Renal cortex interstitium (tissue), 15 donors: ENCODE measurements at places on chromosomes 5 and 9.

DNA sequence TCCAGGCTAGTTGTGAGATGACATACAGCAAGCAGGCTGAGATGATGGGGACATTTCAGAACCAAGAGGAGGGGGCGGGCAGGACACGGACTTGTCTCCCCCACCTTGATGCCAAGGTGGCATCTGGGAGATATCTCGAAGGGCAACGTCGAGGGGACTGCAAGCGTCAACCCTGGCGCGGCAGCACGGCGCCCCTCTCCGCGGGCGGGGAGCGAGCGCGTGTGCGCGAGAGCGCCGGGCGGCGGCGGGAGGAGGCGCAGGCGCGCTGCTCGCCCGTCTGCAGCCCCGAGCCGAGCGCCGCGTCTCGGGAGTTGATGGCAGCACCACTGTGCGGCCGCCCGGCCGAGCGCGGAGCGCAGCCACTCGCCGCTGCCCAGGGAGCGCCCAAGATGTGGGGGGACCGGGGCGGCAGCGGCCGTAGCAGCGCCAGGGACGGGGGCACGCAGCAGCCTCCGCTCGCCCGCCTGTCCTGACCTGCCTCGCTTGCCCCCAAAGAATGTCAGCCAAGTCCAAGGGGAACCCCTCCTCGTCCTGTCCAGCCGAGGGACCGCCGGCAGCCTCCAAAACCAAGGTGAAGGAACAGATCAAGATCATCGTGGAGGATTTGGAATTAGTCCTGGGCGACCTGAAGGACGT is at the start of gene PRR16:
TSS of gene PRR16 (plus strand) at position 310 of the 636 bp plus-strand sequence.
- DNase-seq, result no peak

- DNase-seq, result no peak
Measured at GRCh38 chr9:72983056-72983455, 30.2 kb upstream of the ALDH1A1 start.

GRCh38 chr9:114046875-114047274 is 31.2 kb downstream of the AMBP start:
- no peak for DNase-seq

- no peak for DNase-seq
Measured at GRCh38 chr5:146540414-146540813, 24.4 kb upstream of the GPR151 start.

- DNase-seq, result no peak
Measured at GRCh38 chr5:132417889-132418485, 48.5 kb downstream of the SLC22A5 start.

DNA sequence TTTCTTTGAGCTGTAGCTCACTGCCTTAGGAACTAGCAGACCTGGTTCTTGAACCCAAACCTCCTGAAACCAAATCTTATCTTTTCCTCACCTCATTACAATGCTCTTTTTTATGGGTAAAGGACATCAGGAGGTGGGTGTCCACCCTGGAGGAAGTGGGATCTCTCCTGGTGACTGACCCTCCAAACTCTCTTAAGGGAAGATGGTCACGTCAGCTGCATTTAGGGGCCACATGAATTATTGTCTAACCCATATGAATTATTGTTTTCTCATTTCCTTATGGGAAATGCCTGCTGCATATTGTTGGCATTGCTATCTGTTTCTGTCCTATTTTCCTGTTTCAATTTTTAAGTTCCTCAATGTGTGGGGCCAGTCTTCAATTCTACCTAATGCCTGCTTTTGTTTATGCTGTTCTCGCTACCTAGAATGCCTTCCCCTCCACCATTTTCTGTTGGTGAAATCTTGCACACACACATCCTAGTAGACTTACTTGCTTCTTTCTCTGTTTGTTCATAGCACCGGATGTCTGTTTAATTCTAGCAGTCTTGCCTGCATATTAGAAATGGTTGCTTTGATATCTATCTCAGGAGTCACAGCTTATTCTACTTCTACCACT is 22.0 kb upstream of the SPINK1 start:
- no peak for DNase-seq

- DNase-seq, result peak; percentile 52
Measured at GRCh38 chr5:150458802-150459557, 9.4 kb upstream of the RPS14 start.

DNA sequence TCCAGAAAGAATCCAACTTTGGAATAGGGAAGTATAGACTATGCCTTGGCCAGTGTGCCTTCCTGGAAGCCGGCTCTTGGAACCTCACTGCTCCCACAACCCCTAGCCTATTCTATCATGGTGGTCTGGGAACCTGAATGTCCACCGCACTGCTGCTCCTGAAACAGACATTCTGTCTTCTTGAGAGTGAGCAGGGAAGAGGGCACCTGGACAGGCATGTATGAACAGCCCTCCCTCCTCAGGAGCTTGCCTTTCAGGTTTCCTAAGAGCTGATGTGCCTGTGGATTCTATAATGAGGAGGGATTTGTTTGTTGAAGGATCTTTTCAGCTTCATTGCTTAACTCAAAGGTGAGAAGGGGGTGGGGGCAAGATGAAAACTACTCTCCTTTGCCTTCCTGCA is 55.1 kb upstream of the XPA start:
- DNase-seq, result no peak

GRCh38 chr5:91291628-91292569 is 91.2 kb downstream of the ARRDC3 start:
- no peak for DNase-seq

DNA sequence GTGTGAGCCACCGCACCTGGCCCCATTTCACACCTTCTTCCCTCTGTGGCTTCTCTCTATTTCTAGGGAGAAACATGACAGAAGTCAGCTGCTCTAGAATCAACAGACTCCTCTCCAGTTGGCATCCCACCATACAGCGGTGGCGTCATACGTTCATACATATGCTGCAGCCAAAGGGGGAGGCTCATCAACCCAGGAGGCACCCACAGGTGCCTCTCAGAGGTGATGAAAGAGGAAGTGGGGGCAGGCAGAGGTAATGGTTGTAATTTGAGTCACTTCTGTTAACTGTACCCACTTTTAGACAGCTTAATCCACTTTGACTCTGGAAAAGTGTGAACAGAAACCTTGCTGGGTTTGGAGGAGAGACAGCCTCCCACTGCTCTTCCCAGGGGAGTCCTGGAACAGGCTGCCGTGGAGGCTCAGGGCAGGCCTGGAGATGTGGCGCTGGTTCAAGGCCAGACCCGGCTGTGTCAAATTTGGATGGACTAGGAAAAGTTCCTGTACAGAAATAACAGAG is 47.3 kb upstream of the SUB1 start:
- DNase-seq, result no peak

- DNase-seq, result no peak
Measured at GRCh38 chr5:149886060-149886459, 58.5 kb downstream of the PDE6A start.

DNA sequence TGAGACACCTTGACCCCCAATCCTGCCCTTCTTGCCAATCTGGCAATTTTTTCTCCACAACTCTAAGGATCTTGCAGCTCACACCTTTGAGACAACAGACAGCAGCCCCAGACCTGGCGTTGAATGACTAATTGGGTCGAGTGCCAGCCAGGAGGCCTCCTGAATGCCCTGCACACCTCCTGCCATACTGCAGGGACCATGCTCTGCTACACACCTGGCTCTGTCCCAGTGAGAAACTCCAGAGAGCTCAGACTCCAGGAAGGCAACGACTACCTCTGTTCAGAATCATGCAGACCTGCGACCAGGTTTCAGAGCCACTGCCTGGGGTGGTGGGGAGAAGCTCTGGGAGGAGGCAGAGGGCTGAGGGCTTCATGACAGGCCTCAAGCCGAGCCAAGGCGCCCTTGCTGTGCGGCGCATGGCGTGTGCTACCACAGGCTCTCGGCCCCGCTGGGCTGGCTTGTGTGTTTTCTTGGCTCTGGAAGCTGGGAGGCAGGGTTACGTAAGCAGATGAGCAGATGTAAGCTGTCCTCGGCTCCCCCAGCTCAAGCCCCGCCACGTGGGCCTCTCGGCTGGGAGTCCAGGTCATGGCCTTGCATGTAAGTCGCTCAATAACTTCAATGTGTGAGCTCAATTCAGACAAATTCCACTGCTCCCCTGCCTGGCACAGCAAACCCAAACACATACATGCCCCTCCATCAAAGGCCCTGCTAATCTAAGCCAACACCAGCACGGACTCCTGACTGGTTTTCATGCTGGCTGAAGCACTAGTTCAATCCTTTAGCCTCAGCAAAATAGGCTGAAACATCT is 27.5 kb downstream of the B4GALT1 start:
- no peak for DNase-seq

DNA sequence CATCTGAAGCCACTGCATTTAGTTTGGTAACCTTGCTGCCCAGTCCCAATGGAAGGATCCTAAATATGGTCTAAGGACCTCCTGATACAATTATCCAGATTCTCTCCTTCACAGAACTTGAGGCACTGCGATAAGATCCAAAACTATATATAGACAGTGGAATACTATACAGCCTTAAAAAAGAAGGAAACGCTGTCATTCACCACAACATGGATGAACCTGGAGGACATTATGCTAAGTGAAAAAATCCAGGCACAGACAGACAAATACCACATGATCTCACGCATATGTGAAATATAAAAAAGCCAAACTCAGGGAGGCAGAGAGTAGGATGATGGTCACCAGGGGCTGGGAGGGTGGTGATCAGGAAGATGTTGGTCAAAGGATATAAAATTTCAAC is 2.8 kb upstream of the IL4 start:
- no peak for DNase-seq

DNA sequence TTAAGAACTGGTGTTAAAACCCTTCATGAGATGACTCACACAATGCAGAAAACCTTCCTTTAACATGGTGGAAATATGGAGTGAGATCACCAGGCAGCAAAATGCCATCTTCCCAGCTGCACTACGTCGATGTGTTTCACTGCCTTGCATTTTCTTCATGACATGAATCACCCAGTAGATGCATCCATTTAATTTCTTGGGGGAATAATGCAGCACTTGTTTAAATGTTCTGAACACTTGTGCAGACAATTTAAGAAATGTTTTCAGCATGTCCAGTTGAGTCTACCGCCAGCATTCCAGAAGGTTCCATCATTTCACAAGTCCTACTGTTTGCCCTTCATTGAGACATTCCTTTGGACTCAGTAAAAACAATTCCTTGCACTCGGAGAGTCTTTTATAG is 81.6 kb downstream of the ADAMTS16 start:
- DNase-seq, result no peak

- no peak for DNase-seq
Measured at GRCh38 chr5:152097128-152097527, 172.5 kb upstream of the GLRA1 start.

GRCh38 chr5:35683466-35683865 is 65.8 kb downstream of the SPEF2 start:
- DNase-seq, result no peak

DNA sequence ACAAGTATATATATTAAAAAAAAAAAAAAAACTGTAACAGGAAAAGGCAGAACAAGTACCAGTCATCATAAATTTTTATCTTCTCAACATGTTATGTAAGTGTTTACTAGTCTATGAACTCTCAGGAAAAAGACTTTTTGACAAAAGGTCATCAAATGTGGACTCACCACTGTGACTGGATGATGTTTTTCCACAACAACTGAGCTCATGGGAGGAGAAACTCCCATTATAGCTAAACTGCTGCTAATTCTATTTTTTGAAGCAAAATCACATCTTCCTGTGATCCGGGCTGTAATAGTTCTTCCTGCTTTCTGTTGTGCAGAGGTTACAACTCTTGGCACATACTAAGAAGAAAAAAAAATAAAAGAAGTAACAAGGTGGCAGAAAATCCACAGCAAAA is 39.6 kb downstream of the POC5 start:
- no peak for DNase-seq

GRCh38 chr5:17089690-17090089 is 127.7 kb upstream of the BASP1 start:
- DNase-seq, result no peak

- no peak for DNase-seq
Measured at GRCh38 chr5:58703925-58704555, 121.2 kb downstream of the RAB3C start.

DNA sequence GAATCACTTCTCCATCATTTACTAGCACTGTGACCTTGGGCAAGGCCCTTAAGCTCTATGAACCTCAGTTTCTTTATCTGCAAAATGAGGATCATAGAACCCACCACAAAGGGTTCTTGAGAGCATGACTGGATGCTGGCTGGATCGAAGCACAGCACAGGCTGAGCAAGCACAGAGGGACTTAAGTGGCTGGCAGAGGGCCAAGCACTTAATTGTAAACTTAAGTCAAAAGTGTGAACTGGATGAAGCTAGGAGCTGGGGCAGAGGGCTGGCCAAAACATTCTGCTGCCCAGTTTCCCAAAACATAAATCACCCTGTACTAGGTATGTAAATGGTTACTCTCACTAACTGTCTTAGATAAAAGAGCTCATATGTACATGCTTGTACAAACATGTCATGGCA is 112.3 kb upstream of the WWC1 start:
- DNase-seq, result peak; percentile 13

- DNase-seq, result no peak
Measured at GRCh38 chr5:151676719-151677118, 10.0 kb downstream of the SPARC start.

- no peak for DNase-seq
Measured at GRCh38 chr5:122083535-122083934, 5.5 kb upstream of the LOX start.

DNA sequence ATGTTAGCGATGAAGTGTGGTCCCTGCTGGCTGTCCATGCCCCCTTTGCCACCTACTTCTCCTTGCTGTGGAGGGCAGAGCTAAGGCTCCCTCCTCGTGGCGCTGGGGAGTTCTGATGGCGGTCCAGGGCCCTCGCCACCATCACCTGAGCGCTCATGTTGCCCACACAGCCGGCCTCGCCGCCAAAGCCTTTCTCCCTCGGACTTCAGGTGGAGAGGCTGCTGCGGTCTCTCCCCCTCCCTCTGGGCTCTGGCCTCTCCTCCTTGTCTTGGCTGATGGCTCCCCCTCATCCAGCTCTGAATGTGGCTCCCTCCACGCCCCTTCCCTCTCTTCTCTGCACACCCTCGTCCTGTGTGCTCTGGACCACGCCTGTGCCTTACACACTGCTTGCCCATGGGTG is 14.5 kb upstream of the LPCAT1 start:
- DNase-seq, result no peak

DNA sequence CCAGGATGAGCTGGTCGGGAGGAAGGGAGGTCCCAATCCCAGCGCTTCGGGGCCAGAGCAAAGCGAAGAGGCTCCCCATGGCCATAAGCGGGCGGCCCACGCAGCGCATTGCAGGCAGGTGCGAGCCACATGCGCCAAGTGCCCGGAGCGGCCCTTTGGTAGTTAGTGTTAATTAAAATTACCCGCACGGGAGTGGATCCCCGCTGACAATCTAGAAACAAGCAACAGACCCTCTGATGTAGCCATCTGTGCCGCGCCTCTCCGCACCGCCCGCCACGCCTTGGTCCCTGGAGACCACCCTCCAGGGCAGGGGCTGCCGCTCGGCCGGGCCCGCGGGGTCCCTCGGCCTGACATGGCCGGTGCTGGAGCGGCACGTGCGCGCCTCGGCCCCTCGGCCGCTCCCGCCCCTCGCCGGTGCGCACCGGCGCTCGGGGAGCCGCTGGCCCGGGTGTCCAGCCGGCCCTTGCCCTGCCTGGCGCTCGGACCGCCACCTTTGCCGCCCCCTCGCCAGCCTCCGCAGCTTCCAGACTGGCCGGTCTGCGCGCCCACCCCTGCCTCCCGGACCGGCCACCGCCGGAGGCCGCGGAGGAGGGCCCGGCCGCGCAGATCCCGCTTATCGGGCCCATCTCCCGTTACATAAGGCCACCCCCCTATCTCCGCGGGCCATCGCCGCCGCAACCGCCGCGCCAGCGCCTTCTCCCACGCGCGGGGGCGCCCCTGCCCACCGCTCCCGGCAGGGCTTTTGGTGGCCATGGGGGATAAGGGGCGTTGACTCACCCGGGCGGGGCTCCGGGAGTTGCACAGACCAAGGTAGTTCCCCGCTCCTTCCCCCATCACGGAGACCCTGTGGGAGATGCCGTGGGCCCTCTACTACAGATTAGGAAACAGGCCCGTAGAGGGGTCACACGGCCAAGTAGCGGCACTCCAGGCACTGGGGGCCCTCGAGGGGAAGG is 1.9 kb upstream of the IL13 start:
- no peak for DNase-seq
